ENCODE measurements at places on chromosomes 16 and 17.

GRCh38 chr17:48160177-48161081, 52.9 kb downstream of the SNX11 start:
- no peak for DNase-seq

DNA sequence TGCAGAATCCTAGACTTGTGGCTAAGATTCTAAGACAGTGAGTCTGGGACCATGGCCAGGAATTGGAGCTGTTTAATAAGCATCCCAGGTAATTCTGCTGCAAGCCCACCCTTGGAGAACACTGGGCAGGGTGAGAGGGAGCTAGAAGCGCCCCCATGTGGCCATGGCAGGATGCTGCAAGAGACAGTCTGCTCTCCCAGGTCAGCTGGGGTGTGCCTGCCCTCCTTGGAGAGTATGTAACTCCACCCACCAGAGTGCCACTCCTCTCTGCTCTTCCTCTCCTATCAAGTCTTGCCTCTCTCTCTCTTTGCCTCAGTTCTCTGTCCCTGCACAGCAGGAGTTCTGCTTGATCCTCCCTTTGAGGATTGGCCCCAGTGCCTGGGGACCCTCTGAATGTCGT, 14.9 kb downstream of the RCVRN start:
- no peak for DNase-seq

- DNase-seq: no peak
Measured at GRCh38 chr17:21330436-21331160, 45.6 kb upstream of the KCNJ12 start.

DNA sequence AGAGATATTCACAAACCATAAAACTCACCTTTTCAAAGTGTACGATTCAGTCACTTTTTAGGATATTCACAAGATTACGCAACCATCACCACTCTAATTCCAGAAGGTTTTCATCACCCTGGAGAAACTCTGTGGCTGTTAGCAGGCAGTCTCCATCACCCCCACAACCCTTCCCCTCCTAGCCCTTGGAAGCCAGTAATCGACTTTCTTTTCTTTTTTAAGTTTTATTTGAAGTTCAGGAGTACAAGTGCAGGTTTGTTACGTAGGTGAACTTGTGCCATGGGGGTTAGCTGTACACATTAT, 363.5 kb downstream of the CPPED1 start:
- no peak for DNase-seq

GRCh38 chr17:7508846-7509245, 24.7 kb downstream of the POLR2A start:
- DNase-seq: no peak

- no peak for DNase-seq
Measured at GRCh38 chr17:47983492-47984223, 12.7 kb downstream of the CDK5RAP3 start.

DNA sequence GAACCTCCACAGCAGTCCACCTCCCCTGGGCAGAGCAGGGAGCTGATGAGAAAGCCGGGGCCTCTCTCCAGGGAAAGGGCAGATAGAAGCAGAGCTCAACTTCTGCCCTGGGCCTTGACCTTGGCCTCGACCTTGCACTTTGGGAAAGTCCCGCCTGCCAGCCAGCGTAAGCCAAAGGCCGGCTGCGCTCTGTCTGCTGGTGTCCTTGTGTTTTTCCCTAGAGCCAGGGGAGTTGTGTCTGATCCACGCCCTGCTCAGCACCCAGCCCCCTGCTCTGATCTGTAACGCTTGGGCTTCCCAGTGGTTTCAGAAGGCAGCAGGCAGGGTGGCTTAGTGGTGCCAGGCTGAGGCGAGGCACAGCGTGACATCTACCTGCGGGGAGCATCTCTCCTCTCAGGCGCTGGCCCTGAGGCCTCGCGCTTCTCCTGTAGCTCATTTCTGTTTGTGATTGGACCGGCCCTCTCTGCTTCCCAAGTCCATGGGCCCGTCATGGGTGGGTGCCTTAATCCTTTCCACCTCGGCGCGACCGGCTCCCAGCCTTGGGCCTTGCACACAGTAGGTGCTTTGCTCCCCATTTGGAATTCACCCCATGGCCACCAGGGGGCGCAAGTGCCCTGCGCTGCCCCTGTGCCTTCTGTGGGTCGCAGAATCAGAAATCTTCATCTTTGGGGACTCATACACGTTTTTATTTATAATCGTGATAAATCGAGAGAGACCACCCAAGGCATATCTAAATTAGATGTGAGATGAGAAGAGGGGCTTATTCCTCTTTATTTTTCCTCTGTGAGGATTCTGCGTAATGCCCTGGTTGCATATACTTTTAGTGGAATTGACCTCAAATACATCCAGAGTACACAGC, 24.2 kb downstream of the SGSH start:
- DNase-seq: no peak

DNA sequence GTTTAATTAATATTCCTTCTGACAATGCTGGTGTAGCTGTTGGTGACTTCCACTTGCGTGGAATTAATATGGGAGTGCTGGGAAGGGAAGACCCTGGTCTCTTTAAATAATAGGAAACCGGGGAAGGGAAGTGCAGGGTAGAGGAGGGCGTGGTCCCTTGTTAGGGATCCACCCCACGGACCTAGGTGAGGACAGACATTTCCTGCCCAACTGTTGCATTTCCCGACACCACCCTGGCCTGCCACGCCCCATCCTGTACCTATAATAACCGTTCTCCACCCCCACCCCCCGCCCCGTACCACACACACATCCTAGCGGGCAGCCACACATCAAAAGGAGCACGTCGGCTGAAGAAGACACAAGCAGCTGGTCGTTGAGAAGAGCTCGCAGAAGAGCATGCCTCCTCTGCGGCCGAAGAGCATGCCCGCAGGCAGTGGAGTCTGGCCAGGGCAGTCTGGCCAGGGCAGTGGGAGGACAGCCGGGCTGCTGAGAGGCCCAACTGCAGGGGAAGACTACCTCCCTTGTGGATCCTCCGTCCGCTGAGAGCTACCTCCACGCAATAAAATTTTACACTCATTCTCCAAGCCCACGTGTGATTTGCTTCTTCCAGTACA, 36.8 kb upstream of the MMD start:
- no peak for DNase-seq

DNA sequence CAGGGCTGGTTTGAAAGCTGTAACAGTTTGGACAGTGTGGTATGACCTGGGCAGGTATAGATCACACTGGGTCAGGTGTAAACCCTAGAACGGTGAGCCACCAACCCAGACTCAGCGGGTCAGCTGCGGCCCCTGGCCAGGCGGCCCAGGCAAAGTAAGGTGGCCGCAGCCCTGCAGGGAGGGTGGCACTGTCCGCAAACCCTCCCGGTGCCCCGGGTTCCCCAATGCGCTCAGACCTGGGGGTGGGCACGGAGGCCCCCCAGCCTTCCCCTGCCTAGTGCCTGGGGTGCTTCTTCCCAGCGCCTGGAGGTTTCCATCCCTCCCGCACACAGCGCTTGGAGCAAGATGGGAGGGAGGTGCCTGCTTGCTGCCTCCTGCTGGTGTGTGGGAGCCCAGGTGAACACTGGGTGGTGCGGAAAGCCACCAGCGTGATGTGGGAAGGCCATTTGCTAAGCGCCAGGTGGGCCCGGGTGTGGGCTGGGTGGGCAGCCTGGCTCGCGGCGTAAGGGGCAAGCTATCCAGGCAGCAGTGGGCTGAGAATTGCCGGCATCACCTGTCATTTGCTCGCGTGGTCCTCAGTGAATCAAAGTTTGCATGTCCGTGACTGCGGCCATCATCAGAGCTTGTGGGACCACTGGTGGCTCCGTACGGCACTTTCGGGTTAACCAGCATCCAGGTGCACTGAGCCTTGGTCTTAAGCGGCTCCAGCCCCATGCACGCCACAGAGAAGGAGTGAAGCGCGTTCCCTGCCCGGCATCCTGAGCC, 47.3 kb upstream of the GNG13 start:
- no peak for DNase-seq

- DNase-seq: no peak
Measured at GRCh38 chr16:57519796-57520360, 16.5 kb downstream of the CCDC102A start.

- DNase-seq: no peak
Measured at GRCh38 chr16:50224286-50224685, 42.1 kb upstream of the ADCY7 start.

- no peak for DNase-seq
Measured at GRCh38 chr17:69069226-69069750, 8.6 kb upstream of the ABCA9 start.

GRCh38 chr17:34556384-34556783, 23.0 kb upstream of the TMEM132E start:
- no peak for DNase-seq

DNA sequence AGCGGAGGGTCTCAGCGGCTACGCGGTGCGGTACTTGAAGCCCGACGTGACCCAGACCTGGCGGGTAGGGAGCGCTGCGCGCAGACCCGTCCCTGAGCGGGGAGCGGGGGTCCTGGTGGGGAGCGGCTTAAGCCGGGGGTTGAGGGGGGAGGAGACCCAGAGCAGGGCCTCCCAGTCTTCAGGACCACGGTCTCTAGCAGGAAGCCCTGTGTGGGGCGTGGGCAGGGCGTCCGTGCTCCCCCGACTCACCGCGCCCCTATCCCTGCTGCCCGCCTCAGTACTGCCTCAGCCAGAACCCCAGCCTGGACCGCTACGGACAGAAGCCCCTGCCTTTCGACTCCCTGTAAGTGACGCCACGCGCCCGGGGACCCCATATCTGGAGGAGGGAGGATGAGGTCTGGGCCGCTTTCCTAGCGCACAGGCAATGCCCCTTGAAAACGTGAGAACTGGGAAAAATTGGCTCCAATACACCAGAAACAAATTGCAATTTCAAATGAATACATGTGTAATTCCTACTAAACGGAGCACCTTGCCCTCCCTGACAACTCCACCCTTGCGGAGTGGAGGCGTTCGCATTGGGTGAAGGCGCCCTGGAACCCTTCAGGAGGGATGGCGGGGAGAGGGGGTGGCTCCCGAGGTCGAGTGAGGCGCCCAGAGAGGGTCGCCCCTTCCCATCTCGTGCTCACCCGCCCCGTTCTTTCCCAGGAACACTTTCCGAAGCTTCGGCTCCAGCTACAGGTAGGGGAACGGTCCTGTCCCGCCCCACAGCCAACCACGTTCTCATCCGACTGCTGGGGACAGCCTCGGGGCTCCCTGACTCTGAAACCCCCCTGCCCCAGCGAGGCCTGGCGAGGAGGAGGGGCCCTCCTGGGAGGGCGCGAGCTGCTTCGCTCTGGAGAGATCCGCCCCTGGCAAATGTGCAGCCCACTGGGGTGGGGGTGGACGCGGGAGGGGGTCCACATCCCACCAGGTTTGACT, 14.6 kb upstream of the CNGB1 start:
- peak; percentile 75 for DNase-seq

- DNase-seq: no peak
Measured at GRCh38 chr16:83581082-83581481, 226.7 kb upstream of the HSBP1 start.

Data from chondrocyte (in vitro differentiated cells).